ENCODE measurements at places on chromosomes 16 and 17. TPM values are rescaled to one million over a fixed set of nuclear protein-coding genes. Genes with fewer than 3 reads are reported as not detected.

GRCh38 chr16:9484881-9485280 lies 393.4 kb downstream of the HAPSTR1 start:
- H3K27ac ChIP-seq: no peak overlapping the region
- H3K36me3 ChIP-seq: no peaks in the 10 kb centered on the region
- peaks cover 4% of the 10 kb centered on the region for H3K4me1 ChIP-seq
- peaks cover 19% of the 10 kb centered on the region for H3K27me3 ChIP-seq

GRCh38 chr17:42005166-42005565 lies 12.1 kb downstream of the DNAJC7 start:
- H3K27ac ChIP-seq: no peak overlapping the region
- DNase-seq: no peak
- peaks cover 12% of the 10 kb centered on the region for H3K36me3 ChIP-seq
- H3K4me3 ChIP-seq: no peak overlapping the region
- peaks cover 19% of the 10 kb centered on the region for H3K4me1 ChIP-seq

GRCh38 chr17:21240369-21241055 lies 12.7 kb downstream of the NATD1 start:
- no peaks in the 10 kb centered on the region for H3K27me3 ChIP-seq
- DNase-seq: no peak
- no peaks in the 10 kb centered on the region for H3K36me3 ChIP-seq
- no peak overlapping the region for H3K4me3 ChIP-seq

GRCh38 chr16:3036726-3037315 lies at the start of gene BICDL2:
Gene BICDL2, minus strand, starts transcription at chr16:3036944. Its CDS starts 1,448 bp downstream, at chr16:3035496.
- H3K4me3 ChIP-seq: peak within 1 kb of the TSS; percentile 86
- H3K4me1 ChIP-seq: peaks cover 7% of the 10 kb centered on the region
- DNase-seq: no peak
- peaks cover 84% of the 10 kb centered on the region for H3K27me3 ChIP-seq

The MMP28 gene
- 0.97 TPM for total RNA-seq

The ASGR2 gene
- total RNA-seq: 1.3 TPM

DNA sequence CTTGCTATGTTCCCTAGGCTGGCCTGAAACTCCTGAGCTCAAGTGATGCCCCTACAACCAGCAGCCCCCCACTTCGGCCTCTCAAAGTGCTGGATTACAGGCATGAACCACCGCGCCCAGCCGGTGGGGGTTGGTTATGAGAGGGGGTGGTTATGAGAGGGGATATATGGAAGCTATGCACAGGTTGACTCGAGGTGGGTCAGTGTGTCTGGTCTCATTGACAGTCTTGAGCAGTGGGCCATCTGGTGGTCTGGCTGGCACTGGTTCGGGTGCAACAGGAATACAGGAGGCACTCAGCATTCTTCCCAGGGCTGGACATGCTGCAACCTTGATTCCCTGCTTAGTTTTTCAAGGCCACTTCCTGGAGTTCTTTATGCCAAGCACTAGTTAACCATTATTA lies 5.6 kb upstream of the STX1B start:
- no peak overlapping the region for H3K4me3 ChIP-seq
- peaks cover 40% of the 10 kb centered on the region for H3K27me3 ChIP-seq
- H3K27ac ChIP-seq: no peak overlapping the region

DNA sequence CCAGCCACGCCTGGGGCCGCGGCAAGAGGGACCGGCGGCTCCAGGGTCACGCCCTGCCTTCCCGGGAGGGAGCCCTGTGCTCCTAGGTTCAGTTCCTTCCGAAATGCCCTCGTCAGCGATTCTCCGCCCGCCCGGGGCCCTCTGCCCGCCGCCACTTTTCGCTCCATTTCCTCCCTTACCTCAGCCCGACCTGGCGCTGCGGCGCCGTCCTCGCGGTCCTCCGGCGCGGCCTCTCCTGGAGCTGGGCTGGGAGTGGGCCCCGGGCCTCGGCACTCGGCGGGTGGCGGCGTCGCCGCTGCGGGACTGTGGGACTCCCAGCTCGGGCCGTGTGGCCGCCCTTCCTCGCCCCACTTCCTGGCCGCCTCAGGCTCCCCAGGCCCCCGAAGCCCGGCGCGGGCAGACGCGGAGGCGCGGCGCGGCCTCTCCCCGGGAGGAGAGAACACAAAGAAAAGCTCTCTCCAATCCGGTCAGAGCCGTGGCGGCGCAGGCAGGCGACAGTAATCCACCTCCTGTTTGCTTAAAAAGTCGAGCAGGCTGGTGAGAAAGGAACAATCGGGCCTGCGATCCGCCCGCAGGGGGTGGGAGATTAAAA lies 1.6 kb downstream of the BAHCC1 start:
- H3K36me3 ChIP-seq: peaks cover 9% of the 10 kb centered on the region
- H3K4me3 ChIP-seq: peak overlapping the region; percentile 97
- peak overlapping the region; percentile 79 for H3K27ac ChIP-seq
- H3K27me3 ChIP-seq: peaks cover 10% of the 10 kb centered on the region
- DNase-seq: no peak

- no peak overlapping the region for H3K27ac ChIP-seq
- DNase-seq: no peak
- H3K4me1 ChIP-seq: no peaks in the 10 kb centered on the region
Measured at GRCh38 chr16:74874123-74874522, 99.5 kb upstream of the FA2H start.

DNA sequence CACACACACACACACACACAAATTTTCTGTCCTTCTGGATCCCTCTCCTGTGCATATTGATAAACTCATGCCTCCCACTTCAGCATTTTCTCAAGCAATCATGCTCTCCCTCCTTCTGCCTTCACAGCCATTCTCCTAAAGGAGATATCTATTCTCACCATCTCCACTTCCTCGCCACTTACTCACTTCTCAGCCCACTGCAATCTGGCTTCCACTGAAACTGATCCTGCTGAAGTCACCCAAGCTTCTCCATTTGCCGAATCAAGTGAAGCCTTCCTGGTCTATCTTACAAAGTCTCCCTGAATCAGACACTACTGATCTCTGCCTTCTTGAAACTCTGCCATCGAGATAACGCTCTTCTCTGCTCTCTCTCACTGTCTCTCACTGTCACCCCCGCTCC lies 54.0 kb upstream of the GNAO1 start:
- H3K4me3 ChIP-seq: no peak overlapping the region
- H3K27ac ChIP-seq: no peak overlapping the region
- no peaks in the 10 kb centered on the region for H3K4me1 ChIP-seq
- peaks cover 3% of the 10 kb centered on the region for H3K27me3 ChIP-seq
- no peaks in the 10 kb centered on the region for H3K36me3 ChIP-seq

GRCh38 chr17:65703891-65704290 lies 142.4 kb upstream of the AXIN2 start:
- H3K4me1 ChIP-seq: peaks cover 14% of the 10 kb centered on the region
- no peak overlapping the region for H3K4me3 ChIP-seq
- peaks cover 9% of the 10 kb centered on the region for H3K36me3 ChIP-seq
- no peaks in the 10 kb centered on the region for H3K27me3 ChIP-seq
- DNase-seq: no peak

DNA sequence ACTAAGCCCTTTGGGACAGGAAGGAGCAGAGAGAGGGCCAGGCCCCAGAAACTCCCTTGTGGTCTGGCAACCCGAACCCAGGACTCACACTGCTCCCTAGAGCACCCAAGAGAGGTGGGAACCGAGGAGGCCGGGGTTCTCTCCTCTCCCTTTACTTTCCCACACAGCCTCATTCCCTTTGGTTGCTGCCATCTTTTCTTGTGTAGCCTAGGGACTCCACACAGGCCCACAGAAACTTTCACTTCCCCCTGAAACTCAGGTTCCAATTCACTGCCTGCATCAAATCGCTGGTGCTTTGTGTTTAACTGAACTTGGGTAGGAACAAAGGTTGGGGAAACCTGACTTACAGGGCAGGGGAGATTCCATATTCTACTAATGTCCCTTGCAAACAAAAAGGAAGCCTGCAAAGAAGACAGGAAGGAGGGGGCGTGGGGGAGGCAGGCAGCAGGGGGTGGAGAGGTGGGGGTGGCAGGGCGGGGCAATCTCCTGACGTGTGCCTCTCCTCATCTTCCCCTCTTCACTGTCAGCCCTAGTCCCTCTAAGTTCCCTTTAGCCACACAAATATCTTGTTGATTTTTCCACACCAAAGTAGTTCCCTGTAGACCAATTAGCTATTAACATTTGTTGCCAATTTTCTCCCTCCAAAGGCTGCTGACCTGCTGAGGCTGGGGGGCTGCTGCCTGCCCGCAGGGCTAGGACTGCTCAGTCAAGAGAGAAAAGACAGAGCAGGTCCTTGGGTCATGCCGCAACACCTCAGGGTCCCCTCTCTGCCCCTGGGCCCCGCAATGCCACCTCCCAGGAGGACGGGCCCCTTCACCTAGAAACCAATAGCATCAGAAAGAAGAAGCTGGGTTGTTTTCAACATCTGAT lies 8.0 kb downstream of the ST3GAL2 start:
- no peak for DNase-seq
- H3K4me3 ChIP-seq: peak overlapping the region; percentile 59
- H3K27ac ChIP-seq: peak overlapping the region; percentile 95
- no peaks in the 10 kb centered on the region for H3K27me3 ChIP-seq
- H3K4me1 ChIP-seq: peaks cover 49% of the 10 kb centered on the region

GRCh38 chr16:20319406-20319805 lies 7.9 kb downstream of the GP2 start:
- no peaks in the 10 kb centered on the region for H3K4me1 ChIP-seq
- H3K4me3 ChIP-seq: no peak overlapping the region
- no peak for DNase-seq
- no peaks in the 10 kb centered on the region for H3K36me3 ChIP-seq
- H3K27me3 ChIP-seq: peaks cover 19% of the 10 kb centered on the region

- no peaks in the 10 kb centered on the region for H3K36me3 ChIP-seq
- H3K27ac ChIP-seq: no peak overlapping the region
- DNase-seq: no peak
- H3K27me3 ChIP-seq: peaks cover 2% of the 10 kb centered on the region
Measured at GRCh38 chr17:68794636-68795434, 160.4 kb downstream of the ABCA8 start.

The COX6A2 gene
- not detected for total RNA-seq

DNA sequence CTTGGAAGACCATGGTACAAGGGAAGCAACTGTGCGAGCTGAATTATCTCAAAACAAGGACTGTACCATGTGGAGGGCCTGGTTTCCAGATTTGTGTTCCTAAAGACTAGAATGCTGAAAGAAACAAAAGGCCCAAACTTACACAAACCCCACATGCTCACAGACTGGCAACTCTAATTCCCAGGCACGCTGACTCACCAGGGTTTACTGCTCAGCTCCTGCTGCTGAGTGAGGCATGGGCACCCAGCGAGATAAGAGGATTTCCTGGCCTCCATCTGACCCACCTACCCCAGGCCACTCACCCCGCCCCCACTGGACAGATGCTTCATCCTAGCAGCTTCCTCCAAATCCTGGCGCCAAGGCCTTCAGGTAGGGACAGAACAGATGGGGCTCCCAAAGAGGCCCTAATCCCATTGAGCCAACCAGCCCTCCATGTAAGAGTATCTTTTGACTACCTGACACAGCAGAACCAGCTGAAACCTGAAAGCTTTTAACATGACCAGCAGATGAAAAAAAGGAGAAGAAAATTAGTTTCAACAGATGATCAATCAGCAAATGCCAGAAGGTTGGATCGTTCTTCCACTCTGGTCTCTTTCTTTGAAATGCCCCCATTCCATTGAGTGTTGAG lies 33.9 kb downstream of the DCUN1D3 start:
- no peak overlapping the region for H3K4me3 ChIP-seq
- DNase-seq: no peak
- H3K36me3 ChIP-seq: peaks cover 22% of the 10 kb centered on the region
- H3K4me1 ChIP-seq: peaks cover 36% of the 10 kb centered on the region

DNA sequence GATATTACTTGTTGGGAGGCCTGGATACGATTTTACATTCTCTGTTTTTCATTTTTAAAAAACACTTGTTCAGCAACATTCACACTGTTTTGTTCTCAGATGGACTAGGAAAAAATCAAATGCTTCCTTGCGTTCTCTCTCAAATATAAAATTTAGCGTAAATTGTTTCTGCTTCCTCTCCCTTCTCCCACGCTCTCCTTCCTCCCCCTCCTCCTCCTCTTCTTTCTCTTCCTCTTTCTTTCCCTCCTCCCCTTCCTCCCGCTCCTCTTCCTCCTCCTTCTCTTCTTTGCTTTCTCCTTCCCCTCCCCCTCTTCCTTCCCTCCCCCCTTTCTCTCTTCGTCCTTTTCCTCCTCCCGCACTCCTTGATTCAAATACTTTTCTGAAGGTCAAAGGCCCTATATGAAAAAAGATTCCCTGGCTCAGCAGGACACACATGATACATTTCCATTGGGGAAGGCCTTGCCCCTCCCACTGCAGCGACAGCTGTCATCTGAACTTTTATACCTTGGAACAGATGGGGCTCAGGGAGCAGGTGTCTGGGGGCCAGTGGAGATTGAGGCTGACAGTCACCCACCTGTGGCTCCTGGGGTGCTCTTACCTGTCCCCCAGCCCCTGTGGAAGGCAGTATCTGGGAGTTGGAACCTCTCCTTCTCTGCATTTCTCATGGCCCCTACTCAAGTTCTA lies 99.4 kb upstream of the SDK2 start:
- peaks cover 10% of the 10 kb centered on the region for H3K4me1 ChIP-seq
- no peak for DNase-seq
- no peak overlapping the region for H3K4me3 ChIP-seq
- H3K27ac ChIP-seq: no peak overlapping the region
- peaks cover 54% of the 10 kb centered on the region for H3K27me3 ChIP-seq

DNA sequence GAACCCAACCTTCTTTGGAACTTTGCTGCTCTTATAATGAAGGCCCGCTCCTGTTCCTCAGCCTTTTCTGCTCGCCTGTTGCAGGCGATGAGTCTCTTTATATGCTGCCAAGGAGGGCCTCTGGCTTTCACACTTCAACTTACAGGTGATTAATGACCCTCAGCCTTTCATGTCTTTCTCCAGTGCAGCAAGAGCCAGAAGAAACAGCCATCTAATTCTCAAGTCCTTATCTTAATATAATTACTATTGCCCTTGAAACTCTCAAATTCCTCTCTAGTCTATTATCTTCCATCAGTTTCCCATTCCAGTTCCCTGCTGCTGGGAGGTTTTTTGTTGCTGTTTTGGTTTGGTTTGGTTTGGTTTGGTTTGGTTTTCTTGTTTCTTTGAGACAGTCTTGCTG lies 121.8 kb upstream of the MED13 start:
- no peaks in the 10 kb centered on the region for H3K36me3 ChIP-seq
- H3K4me3 ChIP-seq: no peak overlapping the region
- no peak for DNase-seq

The TBX21 gene
- total RNA-seq: not detected

DNA sequence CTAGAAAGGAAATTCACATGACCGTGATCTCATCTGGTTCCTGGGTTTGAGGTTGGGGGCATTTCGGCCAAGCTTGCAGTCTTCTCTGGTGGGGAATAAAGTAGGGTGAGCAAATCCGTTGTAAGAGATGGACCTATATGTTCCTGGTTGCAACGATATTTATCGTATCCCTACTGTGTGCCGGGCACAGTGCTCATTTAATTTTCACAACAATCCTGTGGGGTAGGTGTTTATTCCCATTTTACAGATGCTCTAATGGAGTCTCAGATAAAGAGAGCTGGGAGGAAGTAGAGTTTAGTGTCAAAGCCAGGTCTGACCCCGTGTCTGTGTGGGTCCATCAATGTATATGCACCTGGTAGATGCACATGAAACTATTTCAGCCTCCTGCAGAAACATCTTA lies 9.4 kb downstream of the CMIP start:
- peaks cover 29% of the 10 kb centered on the region for H3K36me3 ChIP-seq
- no peak for DNase-seq

- H3K4me3 ChIP-seq: no peak overlapping the region
- H3K27ac ChIP-seq: no peak overlapping the region
- peaks cover 9% of the 10 kb centered on the region for H3K27me3 ChIP-seq
- no peak for DNase-seq
Measured at GRCh38 chr16:79295162-79295561, 305.4 kb downstream of the MAF start.
